ENCODE measurements at places on chromosomes 4 and X. TPM values are rescaled to one million over a fixed set of nuclear protein-coding genes. Genes with fewer than 3 reads are reported as not detected.

STOX2 gene
- 1.1 TPM for total RNA-seq

TMEM156 gene
- total RNA-seq = 7.0 TPM

S100P gene
- 55.6 TPM for total RNA-seq

ADAM29 gene
- not detected for total RNA-seq

TMEM31 gene
- total RNA-seq = not detected

CXCL13 gene
- total RNA-seq = not detected

FRMPD4 gene
- not detected for total RNA-seq

CCDC110 gene
- total RNA-seq = 0.47 TPM

CXCL8 gene
- total RNA-seq = 36.2 TPM

SYN1 gene
- 0.27 TPM for total RNA-seq

GRCh38 chr4:168593399-168593798 lies 96.5 kb downstream of the PALLD start:
- peak; percentile 72 for DNase-seq

DNA sequence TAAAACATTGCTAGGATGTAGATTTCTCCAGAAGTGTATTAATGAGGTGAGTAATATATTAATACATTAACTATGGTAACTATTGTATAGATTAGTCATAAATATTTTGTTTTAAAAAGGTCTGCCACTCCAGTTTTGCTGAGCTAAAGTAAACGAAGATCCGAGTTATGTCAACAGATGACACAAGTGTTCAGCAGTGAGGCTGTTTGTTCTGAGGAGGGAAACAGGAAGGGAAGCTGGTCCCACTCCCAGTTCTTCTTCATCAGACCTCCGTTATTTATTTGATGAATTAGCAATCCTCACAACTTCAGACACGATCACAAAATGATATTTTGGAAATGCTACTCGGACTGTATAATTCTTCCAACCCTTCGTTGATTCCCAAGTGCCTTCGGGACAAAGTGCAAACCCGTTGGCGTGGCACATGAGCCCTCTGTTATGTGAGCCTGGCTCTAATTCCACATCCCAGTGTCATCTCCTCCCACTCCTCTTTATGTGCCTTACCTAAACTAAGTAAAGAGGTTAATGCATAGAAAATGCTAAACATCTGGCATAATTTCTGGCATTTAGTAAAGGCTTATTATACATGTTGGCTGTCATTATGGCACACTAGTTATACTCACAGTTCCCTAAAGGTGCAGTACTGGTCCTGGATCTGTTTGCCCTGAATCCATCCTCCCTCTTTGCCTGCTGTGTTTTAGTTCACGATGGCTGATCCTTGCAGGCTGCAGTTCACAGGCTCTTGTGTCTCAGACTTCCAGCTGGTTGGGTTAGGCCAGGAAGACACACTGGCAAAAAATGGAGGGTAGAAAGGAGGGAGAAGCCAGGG lies 190.6 kb upstream of the LNX1 start:
- peak; percentile 8 for DNase-seq

GRCh38 chrX:120000490-120001246 lies 57.1 kb upstream of the NKAP start:
- DNase-seq = peak; percentile 41

DNA sequence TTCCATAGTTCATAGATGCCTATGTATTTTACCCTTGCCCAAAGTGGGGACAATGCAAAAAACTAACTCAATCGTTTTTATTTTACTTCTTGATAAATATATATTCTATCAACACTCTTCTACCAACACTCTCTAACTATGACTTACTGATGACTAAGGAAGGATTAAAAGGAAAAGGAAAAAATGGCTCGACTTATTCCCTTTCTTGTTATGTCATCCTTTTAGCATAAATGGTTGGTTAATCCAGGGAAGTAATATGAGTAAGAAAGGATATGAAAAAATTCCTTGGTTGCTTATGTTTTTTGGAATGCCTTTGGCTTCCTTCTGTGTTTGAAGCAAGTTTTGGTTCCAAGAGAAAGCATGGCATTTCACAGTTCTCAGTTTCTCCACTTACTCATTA lies 1087.1 kb downstream of the C4orf33 start:
- no peak for DNase-seq

- DNase-seq = peak; percentile 41
Observed at GRCh38 chr4:166435449-166435848, 562.4 kb downstream of the TLL1 start.

- no peak for DNase-seq
Observed at GRCh38 chrX:131059246-131059645, 1.1 kb downstream of the ARHGAP36 start.

- DNase-seq = no peak
Observed at GRCh38 chrX:75155447-75155826, 646 bp downstream of the ABCB7 start.

- DNase-seq = no peak
Observed at GRCh38 chr4:52868133-52868532, 6.0 kb downstream of the RASL11B start.

- DNase-seq = no peak
Observed at GRCh38 chr4:62250100-62250499, 1050.0 kb downstream of the ADGRL3 start.

- peak; percentile 38 for DNase-seq
Observed at GRCh38 chr4:142282870-142283431, 563.1 kb downstream of the INPP4B start.

GRCh38 chr4:183906739-183907651 lies 1.9 kb downstream of the STOX2 start:
- no peak for DNase-seq

- no peak for DNase-seq
Observed at GRCh38 chrX:155108427-155108826, 37.1 kb downstream of the BRCC3 start.

DNA sequence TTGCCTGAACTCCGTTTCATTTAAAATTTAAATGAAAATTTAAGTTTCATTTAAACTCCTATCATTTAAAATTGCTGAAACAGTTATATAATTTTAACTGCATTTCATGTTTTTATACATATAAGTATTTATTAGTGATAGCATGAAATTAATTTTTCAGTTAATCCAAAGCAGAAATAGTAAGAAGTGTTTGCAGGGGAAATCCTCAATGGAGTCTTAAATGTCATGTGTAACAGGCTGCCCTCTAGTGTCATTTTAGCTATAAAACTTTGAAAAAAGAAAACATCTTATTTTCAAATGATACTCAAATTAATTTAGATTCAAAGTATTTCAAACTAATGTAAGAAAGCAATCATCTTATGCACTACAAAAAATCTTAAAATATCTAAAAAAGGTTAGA lies 27.2 kb downstream of the TAPT1 start:
- DNase-seq = peak; percentile 22

All from MCF 10A (cell line).